Fibroblast of villous mesenchyme (primary cell): ENCODE measurements at places on chromosomes 3 and 15.

- DNase-seq: no peak
Measured at GRCh38 chr3:169522595-169523529, 140.7 kb downstream of the MECOM start.

DNA sequence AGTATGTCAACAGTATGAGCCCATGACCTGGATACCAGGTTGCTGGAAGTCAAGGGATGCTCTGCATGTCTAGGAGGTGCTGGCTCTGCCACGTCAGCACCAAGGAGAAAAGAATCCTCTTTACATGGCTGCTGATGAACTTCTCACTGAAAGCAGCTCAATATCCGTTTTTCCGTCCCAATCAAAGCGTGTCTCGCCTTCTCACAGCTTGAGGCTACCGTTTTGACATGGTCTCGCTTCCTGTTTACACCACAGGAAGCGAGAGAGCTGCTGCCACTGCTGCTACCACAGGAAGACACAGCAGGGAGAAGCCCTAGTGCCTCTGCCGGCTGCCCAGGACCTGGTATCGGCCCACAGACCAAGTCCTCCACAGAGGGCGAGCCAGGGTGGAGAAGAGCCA lies 27.3 kb downstream of the STARD5 start:
- DNase-seq: no peak

DNA sequence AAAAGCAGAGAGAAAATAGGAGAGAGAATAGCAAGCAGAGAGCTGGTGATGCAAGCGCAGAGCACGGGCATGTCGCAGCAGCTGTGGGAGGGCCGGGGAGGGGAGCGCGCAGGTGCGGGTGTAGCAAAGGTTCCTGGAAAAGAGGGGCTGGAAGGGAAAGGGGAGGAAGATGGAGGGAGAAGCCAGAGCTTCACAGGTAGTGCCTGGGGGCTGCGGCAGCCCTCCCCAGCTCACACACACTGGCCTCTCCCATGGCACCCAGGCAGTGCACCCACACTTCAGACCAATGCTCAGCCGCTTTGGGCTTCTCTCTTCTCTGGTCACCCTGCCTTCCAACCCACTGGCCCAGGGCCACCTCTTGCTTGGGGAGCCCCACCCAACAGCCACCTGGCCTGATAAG lies 72.1 kb downstream of the ADAMTS7 start:
- DNase-seq: no peak

DNA sequence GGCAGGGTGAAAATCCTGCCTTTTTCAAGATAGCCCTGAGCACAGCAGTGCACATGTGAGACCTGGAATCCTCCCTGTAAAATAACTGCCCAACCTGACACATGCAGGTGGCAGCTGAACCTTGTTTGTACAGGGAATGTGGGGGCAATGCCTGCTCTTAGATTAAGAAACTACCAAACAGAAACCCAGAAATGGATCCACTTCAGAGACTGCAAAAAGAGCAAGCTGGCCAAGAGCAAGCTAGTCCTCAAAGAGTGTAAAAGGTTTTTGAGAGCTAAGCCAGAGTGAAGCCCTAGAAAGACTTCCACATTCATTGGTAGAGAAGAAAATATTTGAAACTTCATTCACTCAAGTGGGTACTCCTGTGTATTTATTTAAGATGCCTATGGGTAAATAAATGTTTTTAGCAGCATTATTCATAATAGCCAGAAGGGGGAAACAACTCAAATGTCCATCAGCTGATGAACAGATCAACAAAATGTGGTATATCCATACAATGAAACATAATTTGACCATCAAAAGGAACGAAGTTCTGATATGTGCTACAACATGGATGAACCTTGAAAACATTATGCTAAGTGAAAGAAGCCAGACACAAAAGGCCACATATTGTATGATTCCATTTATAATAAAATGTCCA lies 96.0 kb upstream of the TSC22D2 start:
- no peak for DNase-seq

- no peak for DNase-seq
Measured at GRCh38 chr3:175308097-175308496, 449.0 kb downstream of the NAALADL2 start.

- DNase-seq: no peak
Measured at GRCh38 chr3:128555098-128555825, 62.3 kb upstream of the GATA2 start.

GRCh38 chr15:70259028-70259424 lies 161.3 kb upstream of the TLE3 start:
- DNase-seq: peak; percentile 52

- no peak for DNase-seq
Measured at GRCh38 chr3:106529738-106530137, 660.9 kb upstream of the CBLB start.

DNA sequence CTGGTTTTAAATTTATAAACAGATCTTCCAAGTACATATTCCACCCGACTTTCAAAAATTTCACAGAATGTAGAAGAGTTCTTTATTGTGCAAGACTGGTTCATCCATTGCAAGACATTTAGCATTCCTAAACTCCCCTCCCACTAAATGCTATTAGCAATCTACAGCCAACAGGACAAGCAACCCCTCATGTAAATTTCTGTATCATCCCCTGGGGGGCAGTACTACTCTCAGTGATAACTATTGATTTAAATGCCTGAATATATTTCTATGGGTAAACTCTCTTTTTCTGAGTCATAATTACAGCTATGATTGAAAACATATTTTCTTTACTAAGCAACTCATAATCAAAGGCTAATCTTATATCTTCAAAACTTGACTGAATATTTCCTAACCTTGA lies 10.7 kb upstream of the SLC15A2 start:
- DNase-seq: peak; percentile 44

- DNase-seq: no peak
Measured at GRCh38 chr3:89108291-89108550, 800 bp downstream of the EPHA3 start.

GRCh38 chr3:5787861-5788488 lies 600.5 kb downstream of the EDEM1 start:
- DNase-seq: no peak

DNA sequence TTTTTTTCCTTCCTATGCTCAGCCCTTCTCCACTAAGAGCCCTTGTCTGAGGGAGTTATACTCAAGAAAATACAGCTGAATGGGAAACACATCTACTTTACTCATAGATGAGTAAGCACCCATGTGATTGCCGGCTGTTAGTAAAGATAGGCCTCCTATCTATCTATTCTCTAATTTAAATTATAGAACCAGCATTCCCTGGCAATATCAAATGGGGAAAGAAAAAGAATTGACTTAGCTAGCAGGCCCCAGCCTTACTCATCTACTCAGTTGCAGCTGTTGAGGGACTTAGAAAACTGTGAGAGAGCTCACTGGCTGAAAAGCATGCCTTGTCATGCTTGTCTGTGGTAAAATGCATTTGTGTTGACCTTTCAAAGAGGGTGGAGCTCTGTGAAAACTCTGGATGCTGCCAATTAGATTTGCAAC lies 116.9 kb upstream of the LRRFIP2 start:
- peak; percentile 47 for DNase-seq

GRCh38 chr3:71629711-71630110 lies 46.2 kb upstream of the FOXP1 start:
- DNase-seq: peak; percentile 5

GRCh38 chr3:171972871-171973348 lies 66.5 kb upstream of the FNDC3B start:
- DNase-seq: peak; percentile 42

DNA sequence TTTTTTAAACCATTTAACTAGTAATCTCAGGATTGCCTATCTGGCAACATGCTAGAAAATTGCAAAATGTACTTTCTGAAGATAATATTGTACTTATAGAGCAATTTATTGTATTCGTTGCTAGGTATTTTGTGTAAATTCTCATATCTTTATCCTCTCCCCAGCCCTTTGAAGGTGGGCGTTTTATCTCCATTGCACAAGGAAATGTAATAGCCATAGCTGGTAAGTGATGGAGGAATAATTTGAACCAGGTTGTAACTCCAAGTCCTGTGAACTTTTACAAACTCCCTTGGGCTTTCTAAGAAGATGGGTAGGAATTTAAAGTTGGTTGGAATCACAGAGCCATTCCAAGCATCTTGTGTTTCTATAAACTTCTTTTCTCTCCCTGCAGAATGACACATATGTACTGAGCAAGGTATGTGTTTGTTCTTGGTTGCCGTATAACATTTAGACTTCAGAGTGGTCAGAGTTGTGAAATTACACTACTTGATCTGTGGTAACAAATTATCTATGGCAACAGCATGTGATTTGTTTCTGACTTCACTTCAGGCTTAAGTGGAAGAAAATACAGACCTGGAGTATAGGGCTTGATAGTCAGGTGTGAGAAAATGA lies 170.9 kb downstream of the AKAP13 start:
- peak; percentile 55 for DNase-seq

DNA sequence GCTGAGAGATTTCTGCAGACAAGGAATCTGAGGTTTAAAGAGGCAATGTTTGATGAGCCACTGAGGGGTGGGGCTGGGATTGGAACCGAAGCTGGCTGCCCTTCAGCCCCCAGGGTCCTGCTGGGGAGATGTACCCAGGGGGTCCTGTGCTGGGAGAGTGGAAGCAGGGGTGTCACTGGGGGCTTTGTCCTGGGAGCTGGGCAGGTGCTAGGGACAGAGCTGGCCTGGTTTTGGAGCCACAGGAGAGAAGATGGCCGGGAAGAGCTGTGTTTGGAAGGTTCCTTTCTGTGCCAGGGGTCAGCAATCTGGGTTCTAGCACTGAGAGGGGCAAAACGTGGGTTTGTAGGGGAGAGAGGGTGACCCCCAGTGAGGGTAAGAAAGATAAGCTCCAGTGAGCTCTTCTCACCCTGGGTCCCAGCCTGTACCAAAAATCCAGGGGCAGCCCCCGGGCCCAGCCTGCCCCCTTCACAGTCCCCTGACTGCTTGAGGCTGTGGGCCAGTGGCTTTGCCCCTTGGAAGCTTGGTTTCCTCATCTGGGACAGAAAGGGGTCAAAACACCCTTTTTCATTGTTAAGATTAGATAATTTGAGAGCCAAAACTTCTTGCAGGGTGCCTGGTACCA lies 69.6 kb downstream of the SMAD3 start:
- no peak for DNase-seq

- no peak for DNase-seq
Measured at GRCh38 chr3:25870452-25870851, 80.6 kb downstream of the OXSM start.

GRCh38 chr3:47260605-47261004 lies 22.0 kb downstream of the KIF9 start:
- no peak for DNase-seq

DNA sequence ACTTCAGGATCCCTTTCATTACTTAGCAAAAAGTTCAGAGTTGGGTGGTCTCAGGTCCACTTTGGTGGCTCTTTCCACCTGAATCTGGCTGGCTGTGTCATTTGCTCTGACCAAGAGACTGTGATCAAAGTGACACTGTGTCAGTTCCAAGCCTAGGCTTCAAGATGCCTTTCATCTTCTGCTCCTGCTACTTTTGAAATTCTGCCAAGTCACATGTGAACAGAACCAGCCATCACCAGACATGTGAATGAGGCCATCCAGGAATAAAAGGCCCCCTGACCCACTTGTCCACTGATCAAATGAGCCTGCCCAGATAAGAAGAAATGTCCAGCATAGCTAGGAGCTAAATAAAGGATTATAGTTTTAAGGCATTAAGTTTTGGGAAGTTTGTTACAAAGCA lies 132.2 kb downstream of the OSBPL10 start:
- DNase-seq: no peak

DNA sequence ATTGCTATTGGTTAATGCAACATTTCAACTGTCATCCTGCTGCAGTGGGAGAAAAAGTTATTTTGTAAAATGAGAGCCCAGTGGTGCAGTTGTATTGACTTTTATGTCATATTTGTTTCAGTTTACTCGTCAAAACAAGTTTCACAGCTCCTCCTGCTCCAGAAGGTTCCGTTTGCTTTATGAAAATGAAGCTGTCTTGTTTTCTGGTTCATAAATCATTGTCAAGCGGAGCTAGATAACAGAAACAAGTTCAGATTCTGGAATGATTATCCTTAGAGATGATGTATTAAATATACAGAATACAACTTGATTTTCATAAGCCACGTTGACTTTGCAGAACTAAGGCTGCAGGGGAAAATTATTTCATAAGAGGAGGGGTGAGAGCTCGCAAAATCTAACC lies 970.5 kb upstream of the NR2F2 start:
- DNase-seq: peak; percentile 14
